T1000 (cell line): ENCODE measurements at places on chromosomes 5 and 9.

- DNase-seq = no peak
Observed at GRCh38 chr5:79878721-79879336, 112.2 kb downstream of the MTX3 start.

DNA sequence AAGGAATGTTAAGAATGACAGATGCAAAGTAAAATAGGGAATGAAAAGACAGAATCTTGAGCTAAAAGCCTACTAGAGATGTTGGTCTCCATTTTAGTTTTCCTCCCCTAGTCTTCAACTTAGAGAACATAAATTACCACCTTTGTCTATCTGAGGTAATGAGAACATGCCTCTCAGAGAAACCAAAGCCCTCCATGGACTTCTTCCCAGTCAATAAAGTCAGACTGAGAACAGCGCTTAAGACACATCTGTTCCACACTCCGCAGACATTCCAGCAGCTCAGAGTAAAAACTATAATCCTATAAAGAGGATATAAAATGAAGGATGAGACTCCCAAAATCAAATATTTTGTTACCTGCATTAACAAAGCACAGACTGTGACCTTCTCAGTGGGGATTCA, 79.2 kb downstream of the DPYSL3 start:
- DNase-seq = no peak

- DNase-seq = no peak
Observed at GRCh38 chr9:69412741-69413150, 87.7 kb downstream of the ENTREP1 start.

DNA sequence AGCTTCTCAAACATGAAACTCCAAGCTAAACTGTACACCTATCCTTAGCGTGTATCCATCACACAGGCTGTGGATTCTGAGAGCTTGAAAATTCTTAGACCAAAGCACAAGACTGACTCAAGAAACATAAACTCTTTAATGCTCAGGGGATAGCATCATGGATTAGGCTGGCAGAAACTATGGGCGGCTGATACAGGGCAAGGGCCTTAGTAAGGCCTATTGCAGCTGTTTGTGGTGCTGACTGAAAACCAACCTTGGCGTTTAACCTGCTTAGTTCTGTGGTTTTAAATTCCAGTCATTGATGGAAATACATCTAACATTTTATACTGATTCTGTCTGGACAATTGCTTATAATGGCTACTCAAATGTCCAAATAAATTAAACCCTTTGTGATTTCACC, 183.7 kb downstream of the TLR4 start:
- no peak for DNase-seq

GRCh38 chr5:179793468-179794139, at the start of gene LTC4S:
Gene LTC4S (plus strand): TSS chr5:179793986. CDS start chr5:179794081, 95 bp downstream.
- no peak for DNase-seq

GRCh38 chr5:12335938-12336337, 431.7 kb upstream of the CTNND2 start:
- no peak for DNase-seq

GRCh38 chr9:127058645-127059021, 63.8 kb downstream of the ANGPTL2 start:
- no peak for DNase-seq

- no peak for DNase-seq
Observed at GRCh38 chr5:6407558-6408259, 29.4 kb upstream of the MED10 start.

- no peak for DNase-seq
Observed at GRCh38 chr5:142934051-142934762, 164.0 kb downstream of the ARHGAP26 start.

GRCh38 chr9:127711831-127712274, 3.6 kb downstream of the PTRH1 start:
- DNase-seq = no peak

DNA sequence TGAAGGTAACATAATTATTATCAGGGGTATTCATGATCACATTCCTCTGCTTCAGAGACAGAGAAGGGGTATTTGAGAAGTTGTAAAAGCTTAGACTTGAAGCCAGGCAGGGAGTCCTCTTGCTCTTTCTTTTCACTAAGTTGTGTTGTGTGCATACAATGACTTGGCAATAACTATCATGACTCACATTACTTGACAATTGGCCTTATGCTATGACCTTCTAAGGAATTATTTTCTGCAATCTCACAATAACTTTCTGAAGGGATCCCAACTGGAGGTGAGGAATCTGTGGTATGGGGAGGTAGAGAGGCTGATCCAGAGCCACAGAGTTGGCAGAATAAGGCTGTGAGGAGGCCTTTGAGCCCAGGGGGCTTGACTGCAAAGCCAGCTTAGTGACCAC, 622.3 kb downstream of the MTRR start:
- DNase-seq = no peak

- no peak for DNase-seq
Observed at GRCh38 chr9:21788752-21789151, 13.7 kb upstream of the MTAP start.

DNA sequence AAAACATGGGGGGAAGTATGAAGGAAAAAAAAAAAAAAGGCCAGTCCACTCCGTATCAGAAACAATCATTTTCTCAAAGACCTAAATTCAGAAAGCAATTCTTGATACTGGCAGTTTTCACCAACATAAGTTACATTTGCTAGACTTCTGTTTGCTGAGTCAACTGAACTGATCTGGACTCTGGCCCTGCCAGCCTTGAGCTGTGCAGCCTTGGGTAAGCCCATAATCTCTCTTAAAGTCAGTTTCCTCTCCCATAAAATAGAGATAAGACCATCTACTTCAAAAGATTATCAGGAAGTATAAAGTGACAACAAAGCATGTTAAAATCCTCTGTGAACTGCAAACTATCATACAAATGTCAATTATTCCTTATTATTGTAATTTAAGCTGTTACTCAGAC, 106.8 kb downstream of the MAPKAP1 start:
- no peak for DNase-seq

- DNase-seq = no peak
Observed at GRCh38 chr9:99073985-99074901, 30.7 kb upstream of the TGFBR1 start.
